ENCODE measurements at places on chromosomes 5 and 9.
A peak's percentile ranks its signal among the peaks of the same experiment; 100 is the strongest.

- no peak for DNase-seq
Measured at GRCh38 chr5:83408719-83409118, 62.8 kb upstream of the VCAN start.

- DNase-seq, result peak; percentile 64
Measured at GRCh38 chr5:142800776-142801494, 30.8 kb downstream of the ARHGAP26 start.

- DNase-seq, result no peak
Measured at GRCh38 chr5:116573279-116573701, 1.3 kb downstream of the SEMA6A start.

DNA sequence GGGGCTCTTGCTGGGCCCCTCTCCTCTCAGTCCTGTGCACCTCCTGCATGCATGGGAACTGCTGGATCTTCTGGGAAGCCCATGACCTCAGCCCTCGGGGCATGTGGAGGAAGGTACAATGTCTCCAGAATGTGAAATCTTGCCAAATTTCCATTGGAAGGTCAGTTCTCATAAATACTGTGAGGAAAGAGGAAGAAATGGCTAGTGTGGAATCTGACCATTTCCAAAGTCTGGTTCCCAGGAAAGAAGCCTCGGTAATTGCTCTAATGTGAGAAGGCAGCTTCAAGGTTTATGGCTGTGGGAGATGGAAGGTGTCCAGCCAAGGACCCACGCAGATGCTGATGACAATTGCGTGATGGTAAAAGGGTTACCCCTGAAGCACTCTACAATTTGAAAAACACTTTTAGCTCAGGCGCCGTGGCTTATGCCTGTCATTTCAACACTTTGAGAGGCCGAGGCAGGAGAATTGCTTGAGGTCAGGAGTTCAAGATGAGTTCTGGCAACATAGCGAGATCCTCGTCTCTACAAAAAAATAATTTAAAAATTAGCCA, 8.1 kb upstream of the IL17B start:
- DNase-seq, result no peak

GRCh38 chr9:899440-900184, 58.1 kb downstream of the DMRT1 start:
- peak; percentile 4 for DNase-seq
